ENCODE measurements at places on chromosomes 16 and 17.

GRCh38 chr17:10798332-10798749, 5.6 kb downstream of the TMEM238L start:
- DNase-seq = no peak

GRCh38 chr17:49681106-49681979, 3.4 kb upstream of the SPOP start:
- DNase-seq = no peak

DNA sequence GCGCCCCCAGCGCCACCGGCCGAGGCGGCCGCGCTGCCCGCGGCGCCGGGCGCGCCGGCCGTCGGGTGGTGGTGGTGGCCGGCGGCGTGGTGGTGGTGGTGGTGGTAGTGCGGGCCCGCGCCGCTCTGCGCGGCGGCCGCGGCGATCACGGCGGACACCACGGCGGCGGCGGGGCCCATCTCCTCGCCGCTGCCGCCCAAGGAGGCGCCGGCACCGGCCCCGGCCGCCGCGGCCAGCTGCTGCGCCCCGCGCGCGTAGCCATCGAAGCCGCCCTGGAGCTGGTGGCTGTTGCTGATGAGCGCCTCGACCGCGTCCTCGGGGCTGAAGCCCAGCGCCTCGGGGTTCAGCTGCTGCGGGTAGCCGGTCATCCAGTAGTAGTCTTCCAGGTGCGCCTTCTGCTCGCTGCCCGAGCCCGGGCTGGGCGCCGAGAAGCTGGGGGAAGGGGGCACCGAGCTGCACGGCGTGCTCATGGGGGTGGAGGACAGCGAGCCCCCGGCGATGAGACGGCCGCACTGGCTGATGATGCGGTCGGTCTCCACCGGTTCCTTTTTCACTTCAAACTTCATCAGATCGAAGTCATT, 1.2 kb downstream of the MAF start:
- DNase-seq = no peak

DNA sequence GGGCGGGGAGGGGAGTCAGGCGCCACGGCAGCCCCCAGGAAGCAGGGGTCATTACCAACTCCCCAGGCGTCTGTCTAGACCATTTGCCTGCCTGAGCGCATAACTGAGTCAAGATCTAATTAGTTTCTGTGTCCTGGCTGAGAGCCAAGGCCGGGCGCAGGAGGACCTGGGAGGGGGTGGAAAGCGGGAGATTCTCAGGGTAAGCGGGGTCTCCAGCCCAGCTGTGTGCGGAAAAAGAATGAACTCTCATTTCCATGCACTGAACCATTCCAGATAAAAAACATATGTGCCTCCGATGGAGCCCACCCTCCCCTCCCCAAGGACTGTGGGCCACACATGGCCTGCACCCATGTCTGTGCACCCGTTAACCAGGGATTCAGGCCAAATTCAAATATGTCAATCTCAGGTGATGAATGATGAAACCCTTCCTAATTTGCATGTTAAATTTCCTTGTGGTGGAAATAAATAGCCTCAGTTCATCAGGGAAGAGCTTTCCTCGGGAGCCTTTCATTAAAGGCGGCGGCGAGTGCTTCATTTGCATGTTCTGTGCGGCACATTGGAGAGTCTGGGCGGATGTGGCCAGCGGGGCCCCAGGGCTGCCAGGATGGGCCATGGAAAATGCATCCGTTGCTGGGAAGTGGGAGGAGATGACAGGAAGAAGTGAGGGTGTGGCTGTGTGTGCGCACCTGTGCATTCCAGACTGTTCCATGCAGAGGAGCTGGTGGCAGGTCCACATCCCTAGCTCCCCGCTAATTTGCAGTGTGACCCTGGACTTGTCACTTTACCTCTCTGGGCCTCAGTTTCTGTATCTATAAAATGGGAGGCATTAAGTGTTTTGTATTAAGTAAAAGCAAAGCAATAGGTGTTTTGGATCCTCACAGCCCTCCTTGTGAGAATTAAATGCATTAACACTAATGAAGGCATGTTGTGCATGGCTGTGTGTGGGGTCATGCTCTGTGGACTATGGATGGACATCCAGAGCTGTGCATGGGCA, 151.1 kb downstream of the SDK2 start:
- DNase-seq = no peak

DNA sequence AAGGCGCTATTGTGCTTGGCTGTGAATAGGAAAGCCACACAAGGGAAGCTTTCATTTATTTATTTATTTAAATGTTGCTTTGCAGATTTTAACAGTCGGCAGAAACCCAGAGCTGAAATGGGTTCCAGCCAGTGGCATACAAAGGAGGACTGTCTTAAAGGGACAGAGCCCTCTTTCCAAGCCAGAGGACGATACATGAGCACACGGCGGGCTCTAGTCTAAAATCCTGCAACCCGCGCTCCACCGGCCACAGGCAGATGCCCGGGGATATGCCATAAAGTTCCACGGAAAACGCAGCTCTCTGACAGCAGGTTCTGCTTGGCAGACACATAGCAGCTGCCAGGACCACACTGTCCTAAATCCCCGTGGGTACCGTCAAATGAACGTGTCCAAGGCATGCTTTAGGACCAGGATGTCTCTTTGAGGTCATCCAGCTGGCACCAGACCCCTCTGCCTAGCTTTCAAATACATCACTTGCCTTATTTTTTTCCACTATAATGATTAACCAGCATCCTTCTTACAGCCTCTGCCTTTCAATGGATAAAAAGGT, 64.6 kb downstream of the CYTH1 start:
- no peak for DNase-seq

DNA sequence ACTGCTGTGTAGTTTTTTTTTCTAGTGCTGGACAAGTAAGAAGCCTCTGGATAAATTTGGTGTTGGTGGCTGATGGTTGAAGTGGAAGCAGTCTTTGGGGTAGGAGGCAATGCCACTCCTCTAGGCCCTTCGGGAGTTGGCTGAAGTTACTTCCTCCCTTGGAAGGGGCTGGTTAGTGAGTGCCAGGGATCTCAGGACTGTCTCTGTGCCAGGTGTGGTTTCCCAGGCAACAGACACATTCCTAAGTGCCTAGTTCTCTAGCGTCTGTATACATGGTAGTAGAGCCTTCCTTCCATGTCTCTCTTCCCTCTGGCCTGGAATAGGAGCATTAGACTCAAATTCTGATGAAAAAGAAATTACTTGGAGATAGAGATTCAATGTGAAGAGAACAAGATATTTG, 15.3 kb downstream of the TMEM98 start:
- DNase-seq = no peak

GRCh38 chr16:14549789-14550153, 80.3 kb downstream of the PARN start:
- no peak for DNase-seq

GRCh38 chr17:76867578-76868175, 527 bp upstream of the MGAT5B start:
- no peak for DNase-seq

DNA sequence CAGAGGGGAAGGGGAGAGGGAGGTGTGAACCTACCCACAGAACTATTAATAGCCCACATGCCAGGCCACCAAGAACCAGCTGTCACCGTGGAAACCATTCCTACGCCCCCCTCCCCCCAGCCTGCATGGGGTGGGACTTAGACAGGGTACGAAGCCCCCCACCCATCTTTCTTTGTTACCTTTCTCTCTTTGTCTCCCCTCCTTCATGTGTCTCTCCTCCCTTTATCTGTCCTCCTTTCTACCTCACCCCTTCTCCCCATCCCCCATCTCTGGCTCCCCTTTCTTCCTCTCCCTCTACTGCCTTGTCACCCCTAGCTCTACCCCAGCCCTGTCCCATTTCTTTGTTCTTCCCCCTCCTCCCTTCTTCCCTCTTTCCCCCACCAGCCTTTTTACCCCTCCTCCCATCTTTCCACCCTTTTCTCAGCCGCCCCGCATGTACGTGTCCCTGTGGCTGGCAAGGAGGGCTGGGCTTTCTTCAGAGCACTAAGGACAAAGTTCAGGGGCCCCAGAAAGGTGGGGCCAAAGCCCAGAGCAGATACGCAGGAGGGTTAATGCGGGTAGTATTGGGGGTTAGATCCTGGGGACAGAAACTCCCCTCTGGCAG, 8.0 kb downstream of the THRA start:
- no peak for DNase-seq

DNA sequence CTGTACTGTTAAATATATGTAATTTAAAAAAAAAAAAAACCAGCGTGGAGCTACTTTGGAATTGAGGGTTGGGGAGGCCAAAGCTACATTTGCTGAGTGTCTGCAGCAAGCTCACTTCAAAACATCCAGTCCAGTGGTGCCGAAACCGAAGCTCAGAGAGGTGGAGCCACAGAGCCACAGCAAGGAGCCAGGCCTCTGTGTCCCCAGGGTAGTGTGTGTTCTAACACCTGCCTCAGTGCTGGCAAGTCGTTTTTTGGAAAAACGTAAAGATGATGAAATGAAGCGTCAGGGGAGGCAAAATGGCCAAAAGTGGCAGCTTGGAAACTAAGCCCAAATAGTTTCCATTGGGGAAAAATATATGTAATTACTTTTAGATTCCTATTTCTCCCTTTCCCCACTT, 36.1 kb upstream of the MRC2 start:
- no peak for DNase-seq

- DNase-seq = no peak
Observed at GRCh38 chr17:68328676-68329075, 37.4 kb downstream of the ARSG start.

DNA sequence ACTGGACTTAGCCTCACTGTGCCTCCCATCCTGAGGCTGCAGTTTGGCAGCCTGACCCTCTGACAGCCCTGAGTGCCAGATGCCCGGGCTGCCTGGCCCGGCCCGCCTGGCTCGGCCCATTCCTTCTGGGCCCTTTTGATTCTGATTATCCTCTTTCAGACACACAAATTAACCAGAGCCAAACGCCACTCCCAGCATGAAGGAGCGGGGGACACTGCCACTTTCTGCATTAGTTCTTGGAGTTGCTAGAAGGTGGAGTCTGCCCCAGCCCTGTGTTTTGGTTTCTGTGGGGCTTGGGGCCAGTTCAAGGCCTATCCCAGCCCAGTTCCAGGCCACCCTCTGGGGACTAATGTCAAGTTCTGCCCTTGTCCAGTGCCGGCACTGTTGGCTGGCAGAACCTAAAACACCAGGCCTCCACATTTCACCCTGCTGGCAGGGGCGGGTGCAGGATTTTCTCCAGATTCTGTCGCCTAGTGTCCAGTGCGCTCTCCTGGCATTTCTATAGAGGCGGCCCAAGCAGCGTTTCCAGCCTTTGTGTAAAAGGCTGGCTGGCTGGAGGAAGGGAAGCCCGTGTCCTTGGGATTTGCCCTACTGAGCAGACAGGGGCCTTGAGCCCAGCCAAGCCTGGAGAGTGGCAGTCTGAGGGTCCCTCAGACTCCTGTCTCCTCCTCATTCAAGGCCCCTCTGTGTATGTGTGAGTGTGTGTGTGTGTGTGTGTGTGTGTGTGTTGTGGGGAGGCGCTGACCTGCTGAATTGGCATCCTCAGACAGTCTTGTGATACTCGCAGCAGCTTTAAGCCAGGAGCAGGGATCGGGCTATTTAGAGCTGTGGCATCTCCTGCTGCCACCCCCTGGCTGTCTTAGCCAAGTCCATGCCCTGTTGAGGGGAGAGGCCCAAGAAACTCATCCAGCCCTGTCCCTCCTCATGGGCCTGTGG, 21.4 kb downstream of the PLCD3 start:
- no peak for DNase-seq

GRCh38 chr16:1884889-1885288, 12.9 kb upstream of the MEIOB start:
- no peak for DNase-seq

DNA sequence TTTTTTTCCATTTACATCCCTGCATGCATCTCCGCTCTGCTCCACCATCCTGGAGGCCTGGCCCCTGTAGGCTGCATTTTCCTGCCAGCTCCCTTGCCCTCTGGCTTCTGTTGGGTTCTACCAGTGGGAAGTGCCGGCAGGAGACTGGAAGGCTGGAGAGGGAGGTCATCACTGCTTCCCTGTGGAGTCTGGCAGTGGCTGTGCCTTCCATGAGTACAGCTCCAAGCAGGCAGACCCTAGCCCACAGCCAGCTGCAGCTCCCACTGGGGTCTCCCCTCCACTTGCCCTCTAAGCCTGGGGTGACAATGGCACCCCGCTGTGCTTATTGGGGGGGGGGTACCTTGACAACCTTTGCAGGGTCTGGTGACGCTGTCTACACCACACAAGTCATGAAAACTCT, 37.3 kb downstream of the MMP15 start:
- DNase-seq = no peak

- DNase-seq = no peak
Observed at GRCh38 chr17:6257336-6257735, 177.6 kb downstream of the AIPL1 start.

DNA sequence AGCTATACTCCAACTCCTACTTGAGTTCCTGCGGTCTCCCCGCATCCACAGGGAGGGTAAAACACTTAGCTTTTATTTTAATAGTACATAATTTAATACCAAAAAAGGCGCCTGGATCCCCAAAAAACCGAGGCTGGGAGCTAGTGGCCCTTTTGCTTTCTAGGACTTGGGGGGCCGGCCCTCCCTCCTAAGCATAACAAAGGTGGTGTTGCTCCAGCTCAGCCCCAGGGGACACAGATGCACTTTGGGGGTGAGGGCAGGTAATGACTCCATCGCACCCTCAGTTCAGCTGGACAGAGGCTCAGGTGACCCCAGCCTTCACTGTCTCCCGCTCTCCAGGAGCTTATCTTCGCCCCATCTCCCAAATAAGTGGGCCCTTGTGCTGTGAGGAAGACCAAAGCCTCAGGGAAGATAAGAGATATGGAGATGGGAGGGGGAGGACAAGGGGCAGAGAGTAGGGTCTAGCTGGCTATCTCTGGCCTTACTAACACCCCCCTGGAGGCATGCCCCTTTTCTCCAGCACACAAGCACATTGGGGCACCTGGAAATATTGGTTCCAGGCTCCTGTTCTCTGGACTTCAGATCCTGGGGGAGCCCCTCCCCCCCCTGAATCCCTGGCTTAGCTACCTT, 2.8 kb upstream of the NHERF1 start:
- DNase-seq = no peak

- no peak for DNase-seq
Observed at GRCh38 chr17:37124821-37125173, 176.0 kb downstream of the AATF start.

DNA sequence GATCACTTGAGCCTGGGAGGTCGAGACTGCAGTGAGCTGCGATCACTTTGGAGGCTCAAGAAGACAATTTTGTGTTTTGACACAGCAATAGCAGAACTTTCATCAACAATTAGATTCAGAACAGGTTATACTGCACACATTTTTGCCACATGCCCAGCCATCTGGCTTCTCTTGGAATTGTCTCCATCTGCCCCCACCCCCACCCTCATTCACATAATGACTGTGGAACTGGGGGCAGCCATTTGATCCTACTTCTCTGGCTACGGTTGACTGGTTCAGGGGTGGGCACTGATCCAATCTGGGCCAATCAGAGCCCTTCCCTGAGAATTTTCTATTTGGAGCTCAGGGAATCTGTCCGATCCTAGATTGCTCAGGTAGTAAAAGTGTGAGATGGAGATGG, 14.0 kb downstream of the TMEM92 start:
- no peak for DNase-seq

All from SK-N-MC (cell line).